ENCODE measurements at places on chromosomes 6 and 20. TPM values are rescaled to one million over a fixed set of nuclear protein-coding genes. Genes with fewer than 3 reads are reported as not detected.
A peak's percentile ranks its signal among the peaks of the same experiment; 100 is the strongest.

The ZSCAN12 gene
- polyA plus RNA-seq: 4.2 TPM

DNA sequence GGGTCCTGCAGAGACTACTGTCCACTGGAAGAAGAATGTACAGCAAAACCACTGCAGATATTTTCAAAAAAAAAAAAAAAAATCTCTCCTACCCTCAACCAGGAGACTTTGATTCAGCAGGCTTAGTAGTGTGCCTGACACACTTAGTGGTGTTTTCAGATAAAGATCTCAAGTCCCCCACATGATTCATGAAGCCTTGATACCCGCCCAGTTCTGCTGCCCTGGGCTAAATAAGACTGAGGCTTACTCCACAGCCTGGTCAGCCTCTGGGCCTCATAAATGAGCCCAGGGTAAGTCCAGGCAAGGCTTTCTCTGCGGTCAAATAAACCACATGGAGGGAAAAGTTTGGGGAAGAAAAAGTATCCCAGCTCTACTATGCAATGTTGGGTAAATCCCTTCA lies 222.1 kb upstream of the ARID1B start:
- no peak for DNase-seq

DNA sequence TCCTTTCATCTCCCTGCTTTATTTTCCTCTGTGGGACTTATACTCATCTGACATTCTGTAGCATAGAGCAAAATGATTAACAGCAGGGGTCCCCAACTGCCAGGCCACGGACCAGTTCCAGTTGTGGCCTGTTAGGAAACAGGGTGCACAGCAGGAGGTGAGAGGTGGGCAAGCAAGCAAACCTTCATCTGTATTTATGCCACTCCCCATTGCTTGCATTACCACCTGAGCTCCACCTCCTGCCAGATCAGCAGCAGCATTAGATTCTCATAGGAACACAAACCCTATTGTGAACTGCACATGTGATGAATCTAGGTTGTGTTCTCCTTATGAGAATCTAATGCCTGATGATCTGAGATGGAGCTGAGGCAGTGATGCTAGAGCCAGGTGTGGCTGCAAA lies 130.5 kb upstream of the SLC24A3 start:
- no peak for DNase-seq

The ZNF512B gene
- 19.3 TPM for polyA plus RNA-seq

DNA sequence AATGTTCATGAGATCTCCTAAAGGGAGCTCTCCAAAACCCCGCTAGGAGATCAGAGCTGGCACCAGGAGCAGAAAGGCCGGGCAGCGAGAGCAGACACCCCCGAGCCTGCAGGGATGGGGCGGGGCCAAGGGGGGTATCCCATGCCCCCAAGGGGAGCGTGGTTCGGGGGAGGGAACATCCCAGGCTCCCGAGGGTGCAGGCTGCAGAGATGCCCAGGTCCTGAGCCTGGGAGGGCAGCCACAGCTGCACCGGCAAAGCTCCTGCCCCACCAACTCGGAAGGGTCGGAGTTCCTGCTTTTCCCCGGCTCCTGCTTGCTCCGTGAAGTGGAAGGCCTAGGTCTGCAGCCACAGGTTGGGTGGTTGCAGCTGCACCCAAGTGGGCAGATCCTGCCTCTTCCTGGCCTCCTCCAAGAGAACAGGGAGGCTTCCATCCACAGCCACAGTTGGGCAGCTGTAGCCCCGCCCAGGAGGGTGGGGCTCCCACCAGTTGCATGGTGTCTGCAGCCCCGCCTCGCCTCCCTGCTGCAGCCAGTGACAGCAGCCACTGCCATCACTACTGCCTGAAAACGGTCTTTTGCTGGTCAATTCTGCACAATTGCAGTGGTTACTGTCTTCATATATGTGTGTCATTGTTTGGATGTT lies 13.4 kb upstream of the GMNN start:
- DNase-seq: no peak

DNA sequence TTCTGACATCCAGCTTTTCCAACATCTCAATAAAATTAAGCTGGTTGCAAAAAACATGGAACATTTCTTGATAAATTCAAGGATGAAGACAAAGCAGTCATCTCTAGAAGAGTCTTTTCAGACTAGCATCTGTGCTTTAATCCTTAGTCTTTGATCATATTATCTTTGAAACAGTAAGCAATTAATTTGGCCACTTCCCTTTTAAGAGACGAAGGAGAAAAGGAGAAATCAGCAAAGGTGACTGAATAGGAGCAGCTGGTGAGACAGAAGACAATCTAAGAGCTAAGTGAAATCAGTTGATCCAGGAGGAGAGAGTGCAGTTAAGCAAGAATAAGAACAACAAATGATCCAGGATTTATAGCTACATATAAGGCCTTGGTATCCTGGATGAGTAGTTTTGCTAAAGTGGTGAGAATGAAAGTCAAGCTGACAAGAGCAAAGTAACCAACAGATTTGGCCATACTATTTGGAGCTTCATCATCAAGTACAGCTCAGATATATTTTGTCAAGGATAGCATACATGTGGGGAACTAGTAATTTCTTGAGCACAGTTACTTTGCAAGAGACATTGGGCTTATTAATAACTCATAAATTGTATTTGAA lies 215.5 kb downstream of the ADGB start:
- DNase-seq: no peak

DNA sequence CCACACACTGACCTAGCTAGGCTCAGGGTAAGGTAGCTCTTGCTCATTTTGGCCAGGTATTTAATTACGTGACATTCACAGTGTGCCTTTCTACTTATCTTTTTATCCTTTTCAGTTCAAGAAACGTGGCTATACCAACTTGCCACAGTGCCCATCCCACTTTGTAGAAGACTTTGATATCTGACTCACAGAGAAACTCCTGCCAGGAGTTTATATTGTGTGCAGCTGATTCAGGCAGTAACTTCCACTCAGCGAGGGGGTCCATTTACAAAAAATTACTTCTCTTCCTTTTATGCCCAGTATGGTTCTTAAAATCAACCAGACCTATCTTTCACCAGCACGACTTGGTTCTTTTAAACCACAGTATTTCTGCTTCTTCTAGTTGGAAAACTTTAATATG lies 75.6 kb downstream of the PRL start:
- DNase-seq: no peak

The SLC12A5 gene
- 0.94 TPM for polyA plus RNA-seq

DNA sequence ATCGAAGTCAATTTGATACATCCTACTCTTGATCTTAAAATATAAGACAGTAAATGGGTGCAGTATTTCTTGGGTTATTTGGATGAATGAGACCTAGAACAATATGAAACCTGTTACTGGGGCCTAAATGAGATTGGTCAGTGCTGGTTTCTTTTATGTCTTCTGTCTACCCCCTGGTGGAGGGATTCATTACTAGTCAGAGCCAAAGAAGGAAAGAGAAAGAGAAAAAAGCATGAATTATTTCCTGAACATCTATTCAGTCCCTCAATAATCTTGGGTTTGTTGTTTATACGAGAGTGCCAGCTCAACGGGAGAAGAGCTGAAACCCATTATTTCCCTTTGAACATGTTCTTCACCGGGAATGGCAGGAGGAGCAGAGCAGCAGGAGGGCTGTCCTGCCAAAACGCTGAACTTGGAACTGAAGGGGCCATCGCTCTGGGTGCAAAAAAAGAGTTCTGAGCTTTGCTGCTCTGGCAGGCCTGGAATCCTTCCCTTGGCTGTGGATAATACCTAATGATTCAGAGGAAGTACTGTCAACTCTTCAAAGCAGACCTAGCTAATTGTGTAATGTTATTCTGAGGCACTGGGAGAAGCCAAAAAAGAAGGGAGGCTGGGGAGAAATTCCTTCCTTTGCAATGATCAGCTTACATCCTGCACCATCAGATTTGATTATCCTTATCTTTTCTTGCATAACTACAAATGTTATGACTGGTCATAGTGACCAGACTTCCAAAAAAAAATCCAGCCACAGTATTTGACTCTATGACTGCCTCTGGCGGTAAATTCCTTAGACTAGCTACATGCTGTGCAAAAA lies 72.0 kb downstream of the BLOC1S5 start:
- peak; percentile 49 for DNase-seq

The WFDC10B gene
- not detected for polyA plus RNA-seq

The VNN1 gene
- polyA plus RNA-seq: 0.41 TPM

The THBD gene
- polyA plus RNA-seq: 8.9 TPM

DNA sequence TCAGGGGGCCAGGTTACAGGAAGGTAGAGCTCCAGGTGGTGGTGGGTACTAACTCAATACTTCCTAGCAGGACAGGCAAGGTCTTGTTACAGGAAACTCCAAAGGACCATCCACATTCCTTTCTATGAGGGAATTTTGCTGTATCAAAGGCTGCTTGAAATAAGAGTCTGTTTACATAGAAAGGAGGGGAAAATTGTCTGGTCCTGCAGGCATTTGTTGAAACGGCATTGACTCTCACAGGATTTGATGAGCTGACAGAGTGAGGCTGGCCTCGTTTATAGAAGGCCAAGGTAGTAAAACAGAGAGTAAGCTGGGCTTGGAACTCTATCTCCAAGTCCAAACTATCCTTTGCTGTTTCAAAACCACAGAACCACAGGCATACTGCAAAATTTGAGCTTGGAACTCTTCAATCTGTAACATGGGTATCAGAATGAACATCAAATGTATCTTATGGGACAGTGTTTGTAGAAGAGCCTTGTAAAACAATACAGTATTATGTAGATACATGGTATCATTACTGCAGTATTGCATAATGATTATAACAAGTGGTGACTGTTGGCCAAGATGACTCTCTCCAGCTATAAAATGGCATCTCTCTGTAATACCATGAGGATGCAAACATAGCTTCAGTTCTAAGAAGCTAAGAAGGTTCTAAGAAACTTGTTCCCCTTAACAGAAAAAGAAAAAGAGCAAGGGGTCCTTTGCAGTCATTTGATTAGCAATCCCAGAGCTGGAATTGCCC lies 61.5 kb downstream of the TRAM2 start:
- DNase-seq: no peak

GRCh38 chr20:61370841-61371303 lies 118.8 kb downstream of the CDH4 start:
- DNase-seq: no peak

The CNKSR3 gene
- polyA plus RNA-seq: 13.4 TPM

- no peak for DNase-seq
Measured at GRCh38 chr6:62013719-62014118, 272.3 kb downstream of the KHDRBS2 start.

- DNase-seq: no peak
Measured at GRCh38 chr6:30397697-30398096, 52.7 kb downstream of the RPP21 start.

The KIF25 gene
- polyA plus RNA-seq: 0.68 TPM

GRCh38 chr20:21202259-21202658 lies 76.4 kb downstream of the KIZ start:
- DNase-seq: no peak

DNA sequence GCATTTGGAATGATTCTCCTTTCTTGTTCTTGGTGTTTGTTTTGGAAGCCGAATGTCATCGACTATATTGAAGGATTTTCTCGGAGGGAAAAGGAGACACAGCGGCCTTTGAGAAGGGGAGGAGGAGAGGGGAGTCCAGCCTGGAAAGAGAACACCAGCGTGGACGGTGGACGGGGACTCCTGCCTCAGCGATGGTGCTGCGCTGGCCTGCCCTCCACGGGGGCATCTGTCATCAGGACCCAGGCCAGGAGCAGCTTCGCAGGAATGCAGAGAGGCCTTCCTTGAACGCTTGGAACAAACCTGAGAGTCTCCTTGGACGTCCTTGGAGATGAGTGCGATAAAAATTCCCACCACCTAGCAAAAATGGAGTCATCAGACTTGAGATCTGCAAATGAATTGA lies 8.3 kb upstream of the C6orf118 start:
- no peak for DNase-seq

DNA sequence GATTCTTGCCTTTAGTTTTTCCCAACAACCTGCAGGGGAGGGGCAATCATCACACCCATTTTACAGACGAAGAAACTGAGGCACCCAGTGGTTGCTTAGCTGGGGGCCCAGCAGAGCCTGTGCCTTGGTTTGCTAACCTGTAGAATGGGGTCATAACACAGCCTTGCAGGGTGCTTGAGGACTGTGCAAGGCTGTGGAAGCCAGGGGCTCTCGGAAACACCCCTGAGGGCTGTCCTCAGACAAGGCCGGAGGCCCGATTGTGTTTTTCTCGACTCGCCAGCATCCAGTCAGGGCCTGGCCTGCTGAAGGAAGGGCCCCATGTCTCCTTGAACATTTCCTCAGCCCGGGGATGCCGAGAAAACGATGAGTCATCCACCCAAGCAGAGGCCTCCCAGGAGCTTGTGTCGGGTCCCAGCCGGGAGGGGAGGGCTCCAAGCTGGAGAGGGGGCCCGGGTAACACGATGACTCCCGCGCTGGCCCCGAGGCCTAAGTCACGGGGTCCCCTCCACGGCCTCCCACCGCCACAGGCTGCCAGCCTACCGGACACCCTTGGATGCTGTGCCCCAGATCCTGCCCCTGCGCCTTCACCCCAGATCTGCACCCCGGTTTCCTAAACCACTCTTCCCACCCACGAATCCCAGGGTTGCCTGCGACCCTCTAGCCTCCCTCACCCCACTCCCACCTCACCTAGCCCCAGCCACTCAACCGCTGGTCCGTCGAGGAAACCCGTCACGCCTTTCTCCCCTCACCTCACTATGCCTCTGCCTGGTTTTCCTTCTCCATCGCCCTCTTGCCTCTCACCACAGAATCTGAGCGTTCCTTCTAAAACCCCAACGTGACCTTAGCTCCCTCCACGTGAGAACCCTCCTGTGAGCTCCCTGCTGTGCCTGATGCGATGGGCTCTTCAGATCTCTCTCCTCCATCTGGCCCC lies 10.6 kb downstream of the NOL4L start:
- no peak for DNase-seq

The CLIC5 gene
- 19.2 TPM for polyA plus RNA-seq

The SLC25A27 gene
- polyA plus RNA-seq: 31.1 TPM

The VIP gene
- 0.86 TPM for polyA plus RNA-seq

The RPS6KA2 gene
- 27.3 TPM for polyA plus RNA-seq

The SLC17A3 gene
- not detected for polyA plus RNA-seq

DNA sequence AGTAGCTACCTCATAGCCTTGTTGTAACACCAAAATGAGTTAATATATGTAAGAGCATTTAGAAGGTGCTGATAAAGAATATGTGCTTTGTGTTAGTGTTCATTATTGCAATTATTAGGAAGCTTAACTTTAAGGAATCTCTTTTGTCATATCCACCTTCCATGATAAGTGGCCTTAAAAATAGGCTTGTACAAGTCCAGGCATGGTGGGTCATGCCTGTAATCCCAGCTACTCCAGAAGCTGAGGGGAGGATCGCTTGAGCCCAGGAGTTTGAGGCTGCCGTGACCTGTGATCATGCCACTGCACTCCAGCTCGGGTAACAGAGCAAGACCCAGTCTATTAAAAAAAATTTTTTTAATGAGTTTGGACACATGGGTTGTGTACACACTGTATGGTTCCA lies 285.5 kb downstream of the ZFAND3 start:
- no peak for DNase-seq

All from muscle of back (tissue), 13 donors.